ENCODE measurements at places on chromosomes 1 and 21.

DNA sequence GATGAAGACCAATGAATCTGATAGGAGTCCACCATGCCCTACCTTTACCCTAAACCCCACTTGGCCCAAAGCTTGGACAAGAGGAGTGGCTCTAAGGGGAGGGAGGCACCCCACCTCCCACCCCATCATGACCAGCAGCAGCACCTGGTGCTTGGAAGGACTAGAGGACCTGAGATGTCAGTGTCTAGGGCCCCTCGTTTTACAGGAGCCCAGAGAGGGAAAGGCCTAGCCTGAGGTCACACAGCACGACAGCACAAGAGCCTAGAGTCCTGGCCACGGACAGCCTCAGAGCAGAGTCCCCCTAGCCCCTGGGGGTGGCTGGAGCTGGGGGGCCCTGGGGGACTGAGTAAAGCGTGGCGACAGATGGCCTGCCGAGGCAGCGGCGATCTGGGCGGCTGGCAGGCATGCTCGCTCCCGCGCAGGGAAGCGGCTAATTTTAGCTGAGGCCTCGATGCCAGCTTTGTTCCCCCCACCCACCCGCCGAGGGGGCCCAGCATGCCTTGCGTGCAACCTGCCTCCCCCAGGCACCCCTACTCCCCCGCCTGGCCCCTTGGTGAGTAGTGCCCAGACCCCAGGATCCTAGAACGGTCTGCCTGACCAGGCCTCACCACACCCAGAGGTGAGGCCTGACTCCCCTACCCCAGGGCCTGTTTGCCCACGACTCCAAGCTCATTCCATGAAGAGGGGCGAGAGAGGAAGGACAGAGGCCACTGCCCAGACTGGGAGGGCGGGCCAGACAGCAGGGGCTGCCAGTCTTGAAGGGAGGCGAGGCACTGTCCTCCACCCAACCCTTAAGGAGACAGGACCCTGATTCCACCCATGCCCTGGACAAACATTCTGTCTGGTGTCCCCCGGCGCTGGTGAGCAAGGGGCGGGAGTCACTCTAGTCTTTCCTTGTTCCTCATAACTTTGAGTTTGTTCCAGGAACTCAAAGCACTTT, 39.0 kb downstream of the AHDC1 start:
- no peak for DNase-seq

DNA sequence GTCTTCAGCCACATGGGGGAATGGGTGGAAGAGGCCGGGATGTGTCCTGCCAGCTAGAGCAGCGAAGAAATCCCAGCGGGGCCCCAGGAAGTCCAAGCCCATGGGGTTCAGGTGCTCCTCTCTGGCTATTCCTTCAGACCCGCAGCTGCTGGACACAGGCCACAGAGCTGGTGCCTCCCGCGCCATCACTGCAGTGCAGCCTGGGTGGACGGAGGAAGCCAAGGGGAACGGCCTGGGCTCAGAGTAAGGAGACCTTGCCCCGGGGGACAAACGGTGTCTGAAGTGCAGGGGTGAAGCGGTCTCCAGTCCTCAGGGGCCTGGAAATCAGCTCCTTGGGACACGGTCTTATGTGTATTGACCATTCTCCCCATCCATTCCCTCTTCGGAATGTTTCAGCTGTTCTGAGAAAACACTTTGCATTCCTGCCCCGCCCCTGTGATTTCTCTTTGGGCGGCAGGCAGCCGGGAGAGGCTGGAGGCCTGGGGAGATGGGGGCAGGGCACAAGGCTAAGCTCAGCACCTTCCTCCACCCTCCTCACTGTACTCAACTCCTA, 18.4 kb downstream of the MTHFR start:
- no peak for DNase-seq

- no peak for DNase-seq
Measured at GRCh38 chr1:194104247-194104844, 917.9 kb upstream of the B3GALT2 start.

DNA sequence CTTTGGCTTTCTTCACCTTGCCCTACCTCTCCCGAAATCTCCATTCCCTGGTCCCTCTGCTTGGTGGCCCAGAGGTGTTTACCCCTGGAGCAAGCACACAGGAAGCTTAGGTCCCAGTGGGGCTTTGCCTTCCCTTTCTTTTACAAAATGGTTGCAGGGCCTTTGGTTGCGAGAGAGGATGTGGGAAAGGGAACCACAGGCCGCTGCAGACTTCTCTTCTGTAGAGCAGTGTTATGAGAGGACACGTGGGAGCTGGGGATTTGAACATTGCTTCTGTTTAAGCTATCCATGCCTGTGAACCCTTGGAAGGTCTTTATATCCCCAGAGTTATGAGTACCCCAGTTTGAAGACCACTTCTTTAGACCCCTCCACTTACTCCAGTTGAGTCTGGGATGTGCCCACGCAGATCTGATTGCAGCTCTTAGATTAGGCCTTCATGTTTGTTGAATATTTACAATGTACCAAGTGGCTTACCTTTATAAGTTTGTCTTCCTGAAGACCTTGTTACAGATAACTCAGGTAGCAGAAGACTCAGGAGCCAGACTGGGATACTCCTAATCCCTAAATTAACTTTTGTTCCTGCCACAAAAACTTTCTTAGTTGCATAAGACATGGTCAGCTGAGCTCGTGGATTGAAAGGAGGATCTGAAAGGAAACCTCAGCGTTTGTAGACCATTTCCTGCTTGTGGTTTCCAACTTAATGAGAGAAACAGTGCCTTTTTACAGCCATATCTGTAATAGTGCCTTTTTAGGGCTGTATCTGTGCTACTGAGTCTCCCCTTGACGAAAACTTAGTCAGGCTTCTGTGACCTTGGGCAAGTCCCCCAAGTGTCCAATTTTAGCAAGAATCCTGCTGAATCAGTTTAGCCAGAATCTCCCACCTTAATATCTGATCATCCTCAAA, 21.9 kb upstream of the IVNS1ABP start:
- DNase-seq, result peak; percentile 55

DNA sequence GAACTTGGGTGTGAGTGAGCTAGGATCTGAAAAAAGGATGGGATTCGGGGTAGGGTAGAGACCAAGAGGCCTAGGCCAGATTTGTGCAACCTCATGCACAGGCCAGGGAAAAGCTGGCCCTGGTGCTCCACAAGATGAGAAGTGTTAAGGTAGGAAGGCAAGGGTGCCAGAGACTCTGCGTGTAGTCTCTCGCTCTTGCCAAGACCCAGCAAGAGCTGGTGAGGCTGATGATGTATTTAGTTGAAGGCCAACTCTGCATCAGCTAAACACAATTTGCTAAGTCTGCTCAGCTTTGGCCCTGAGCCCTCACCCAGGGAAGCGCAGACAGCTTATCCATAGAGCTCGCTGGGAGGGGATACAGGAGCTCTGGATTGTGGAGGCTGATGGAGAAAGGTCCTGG, 26.6 kb upstream of the SOX13 start:
- peak; percentile 69 for DNase-seq

GRCh38 chr1:196655071-196655470, 3.2 kb downstream of the CFH start:
- DNase-seq, result no peak

GRCh38 chr1:204723131-204723787, 37.7 kb upstream of the LRRN2 start:
- no peak for DNase-seq

- no peak for DNase-seq
Measured at GRCh38 chr1:2270260-2271100, 42.4 kb downstream of the SKI start.

DNA sequence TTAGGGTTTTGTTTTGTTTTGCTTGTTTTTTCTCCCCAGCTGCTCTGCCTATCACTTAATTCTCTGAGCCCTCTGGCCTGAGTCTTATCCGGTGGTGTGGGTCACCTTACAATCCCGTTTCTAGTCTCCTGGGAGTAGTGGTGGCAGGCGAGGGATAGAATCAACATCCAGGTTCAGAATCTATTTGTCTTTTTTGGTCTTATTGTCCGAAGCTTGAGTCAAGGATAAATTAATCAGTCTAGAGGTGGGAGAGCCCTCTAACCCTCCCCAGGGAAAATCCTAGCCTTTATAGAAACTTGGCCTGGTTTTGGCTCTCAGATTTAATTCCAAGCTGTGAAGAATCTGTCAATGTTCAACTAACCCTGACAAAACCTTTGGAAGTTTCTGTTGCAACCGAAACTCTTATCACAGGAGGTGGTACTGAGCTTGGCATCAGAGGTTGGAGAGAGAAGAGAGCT, 246.3 kb downstream of the FGGY start:
- DNase-seq, result no peak

- DNase-seq, result no peak
Measured at GRCh38 chr21:24197132-24197643, 1410.1 kb downstream of the MRPL39 start.

All from astrocyte of the cerebellum (primary cell).